ENCODE measurements at places on chromosomes 2 and 18.
A peak's percentile ranks its signal among the peaks of the same experiment; 100 is the strongest.

GRCh38 chr2:8441986-8442385 lies 239.9 kb upstream of the ID2 start:
- no peak for DNase-seq

DNA sequence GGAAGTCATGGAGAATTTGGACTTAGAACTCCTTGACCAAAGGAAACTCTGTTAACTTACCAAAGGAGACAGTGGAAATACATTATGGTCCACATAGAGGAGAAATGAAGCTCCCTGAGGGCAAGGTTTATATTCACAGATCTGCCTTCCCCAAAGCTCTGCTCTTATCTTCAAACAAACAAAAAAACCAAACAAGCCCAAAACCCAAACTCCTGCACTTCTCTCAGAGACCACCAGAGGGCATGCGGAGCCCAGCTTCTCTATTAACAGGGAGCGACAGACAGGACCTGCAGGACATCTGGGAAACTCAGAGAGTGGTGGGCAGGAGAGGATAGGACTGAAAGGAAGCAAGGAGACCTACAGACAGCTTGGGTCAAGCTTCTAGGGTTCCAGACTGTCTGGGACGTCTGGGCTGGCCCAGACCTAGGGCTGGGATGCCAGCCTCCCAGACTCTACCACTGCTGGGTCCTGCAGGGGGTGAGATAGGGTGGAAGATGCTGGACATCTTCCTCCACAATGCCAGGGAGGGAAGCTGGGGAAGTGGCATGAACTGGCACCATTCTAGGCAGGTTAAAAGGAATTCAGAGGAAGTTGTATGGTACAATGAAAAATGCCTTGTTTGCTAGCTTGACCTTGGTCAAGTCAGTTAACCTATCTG lies 4.0 kb upstream of the WNT10A start:
- DNase-seq = peak; percentile 77

GRCh38 chr2:27664154-27664574 lies 475 bp downstream of the SLC4A1AP start:
- no peak for DNase-seq

GRCh38 chr2:240399419-240400324 lies 35.8 kb upstream of the GPC1 start:
- no peak for DNase-seq

DNA sequence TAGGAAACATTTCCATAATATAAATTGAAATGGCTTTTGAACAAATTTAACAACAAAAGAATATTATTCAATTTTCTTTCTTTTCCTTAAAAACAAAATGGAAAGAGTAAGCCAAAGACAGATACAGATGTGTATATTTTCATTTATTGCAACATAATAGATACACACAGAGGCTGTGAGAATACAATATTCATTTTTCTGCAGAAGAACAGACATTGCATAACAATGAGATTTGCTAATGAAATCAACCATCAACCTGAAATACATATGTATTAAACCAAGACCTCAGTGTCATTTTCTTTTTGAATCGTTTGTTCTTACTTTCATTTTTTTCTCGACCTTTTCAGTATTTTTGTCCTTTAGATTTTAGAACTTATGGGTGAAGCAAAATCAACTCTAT lies 95.1 kb downstream of the BAZ2B start:
- no peak for DNase-seq

DNA sequence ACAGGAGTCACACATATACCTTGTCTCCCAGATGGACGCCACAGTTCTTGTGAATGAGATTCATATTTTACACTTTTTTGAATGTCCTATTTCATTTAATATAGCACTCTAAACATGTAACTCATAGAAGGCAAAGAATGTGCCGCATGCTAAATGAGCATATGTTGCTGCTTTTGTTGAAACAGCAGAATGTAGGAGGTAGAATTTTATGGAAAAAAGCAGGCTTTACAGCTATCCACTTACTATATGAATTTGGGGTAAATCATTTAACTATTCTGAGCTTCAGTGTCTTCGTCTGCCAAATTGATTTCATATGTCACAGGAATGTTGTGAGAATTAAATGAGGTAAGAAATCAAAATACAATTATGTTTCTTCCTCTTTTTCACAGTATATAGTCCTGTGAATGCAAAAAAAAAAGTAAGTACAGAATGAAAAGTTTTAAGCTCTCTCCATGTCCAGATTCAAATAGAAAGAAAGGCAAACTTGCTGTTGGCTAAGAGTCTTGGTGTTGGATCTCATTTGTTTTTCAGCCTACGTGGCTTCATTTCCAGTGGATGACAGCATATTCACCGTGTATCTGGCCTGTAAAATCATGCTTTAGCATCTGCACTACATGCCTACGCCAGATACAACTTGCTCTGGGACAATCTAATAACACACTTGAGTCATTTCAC lies 154.7 kb upstream of the CNTNAP5 start:
- no peak for DNase-seq

Data from PC-9 (cell line).